Stimulated activated CD4-positive, alpha-beta T cell treated with anti-CD3 and anti-CD28 coated beads, Interleukin-1b, Interleukin-23, amount 100 ng/mL, for 1 hour (primary cell): ENCODE measurements at places on chromosomes 7 and 10.

GRCh38 chr7:36978461-36978860 is 254.2 kb upstream of the AOAH start:
- DNase-seq = no peak

- DNase-seq = no peak
These were observed 6.9 kb downstream of the NYAP1 start for GRCh38 chr7:100490483-100491191.

GRCh38 chr7:2632733-2633537 is 1.1 kb downstream of the TTYH3 start:
- no peak for DNase-seq

DNA sequence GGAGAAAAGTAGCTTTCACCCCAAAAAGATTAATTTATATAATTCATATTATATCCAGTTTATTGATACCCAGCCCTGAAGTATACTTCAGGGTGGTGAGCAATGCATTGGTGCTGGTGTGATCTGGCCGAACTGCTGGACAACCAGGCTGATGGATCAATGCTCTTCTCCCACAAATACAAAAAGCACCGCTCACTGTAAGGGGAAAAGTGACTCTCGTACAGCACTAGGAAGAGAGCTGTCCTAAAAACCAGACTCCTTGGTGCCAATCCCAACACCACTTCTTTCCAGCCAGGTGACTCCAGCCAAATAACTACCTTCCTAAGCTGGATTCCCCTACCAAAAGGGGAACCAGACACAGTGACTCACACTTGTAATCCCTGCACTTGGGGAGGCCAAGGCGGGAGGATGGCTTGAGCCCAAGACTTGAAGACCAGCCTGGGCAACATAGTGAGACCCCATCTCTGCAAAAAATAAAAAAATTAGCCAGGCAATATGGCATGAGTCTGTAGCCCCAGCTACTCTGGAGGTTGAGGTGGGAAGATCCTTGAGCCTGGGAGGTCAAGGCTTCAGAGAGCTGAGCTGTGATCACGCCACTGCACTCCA is 13.1 kb upstream of the TNPO3 start:
- DNase-seq = no peak

- no peak for DNase-seq
These were observed 104.3 kb downstream of the KCNMA1 start for GRCh38 chr10:77533146-77533886.

GRCh38 chr10:10233229-10233628 is 784.4 kb upstream of the CELF2 start:
- DNase-seq = no peak

- no peak for DNase-seq
These were observed 5.2 kb downstream of the PILRB start for GRCh38 chr7:100363098-100363497.
